Bronchus fibroblast of lung (primary cell): ENCODE measurements at places on chromosomes 1 and 21. TPM values are rescaled to one million over a fixed set of nuclear protein-coding genes. Genes with fewer than 3 reads are reported as not detected.

The PM20D1 gene
- total RNA-seq, result under 0.01 TPM in 1 of 2 replicates, not detected in the other

The WDR47 gene
- total RNA-seq, result 7.3 and 8.1 TPM in 2 replicates

The NBPF4 gene
- not detected in 2 replicates for total RNA-seq

The EDN2 gene
- total RNA-seq, result 0.45 TPM in 1 of 2 replicates, not detected in the other

The ANGPTL3 gene
- total RNA-seq, result not detected in 2 replicates

The DTL gene
- total RNA-seq, result 20.8 and 23.8 TPM in 2 replicates

The PROK1 gene
- not detected in 2 replicates for total RNA-seq

The URB2 gene
- 6.5 and 8.9 TPM in 2 replicates for total RNA-seq

The RNU1-3 gene
- under 0.01 TPM in 1 of 2 replicates, not detected in the other for total RNA-seq

The ADGRL2 gene
- 18.9 and 19.0 TPM in 2 replicates for total RNA-seq

The ITLN1 gene
- total RNA-seq, result not detected in 2 replicates

The RPS27 gene
- total RNA-seq, result 2,070 and 2,121 TPM in 2 replicates

The GJA8 gene
- not detected in 2 replicates for total RNA-seq

The ZNF683 gene
- not detected in 2 replicates for total RNA-seq

The IRF6 gene
- 0.34 and 0.59 TPM in 2 replicates for total RNA-seq

The C1orf94 gene
- not detected in 2 replicates for total RNA-seq

The KCNE1 gene
- total RNA-seq, result 0.45 TPM in 1 of 2 replicates, not detected in the other

The CFAP141 gene
- total RNA-seq, result not detected in 2 replicates

The SHCBP1L gene
- not detected in 2 replicates for total RNA-seq

The EFNA1 gene
- total RNA-seq, result 0.50 and 0.89 TPM in 2 replicates

The SIK1 gene
- 0.17 TPM in 1 of 2 replicates, not detected in the other for total RNA-seq

The KCNJ6 gene
- under 0.01 TPM in 2 replicates for total RNA-seq

The COQ8A gene
- 8.2 and 10.4 TPM in 2 replicates for total RNA-seq

The BEST4 gene
- total RNA-seq, result 0.67 TPM in 1 of 2 replicates, not detected in the other

The CPTP gene
- total RNA-seq, result 26.0 and 29.1 TPM in 2 replicates
